ENCODE measurements at places on chromosomes 3 and 15. TPM values are rescaled to one million over a fixed set of nuclear protein-coding genes. Genes with fewer than 3 reads are reported as not detected.
A peak's percentile ranks its signal among the peaks of the same experiment; 100 is the strongest.

GRCh38 chr3:15175605-15176004 is 30.4 kb upstream of the CAPN7 start:
- no peak for DNase-seq

DNA sequence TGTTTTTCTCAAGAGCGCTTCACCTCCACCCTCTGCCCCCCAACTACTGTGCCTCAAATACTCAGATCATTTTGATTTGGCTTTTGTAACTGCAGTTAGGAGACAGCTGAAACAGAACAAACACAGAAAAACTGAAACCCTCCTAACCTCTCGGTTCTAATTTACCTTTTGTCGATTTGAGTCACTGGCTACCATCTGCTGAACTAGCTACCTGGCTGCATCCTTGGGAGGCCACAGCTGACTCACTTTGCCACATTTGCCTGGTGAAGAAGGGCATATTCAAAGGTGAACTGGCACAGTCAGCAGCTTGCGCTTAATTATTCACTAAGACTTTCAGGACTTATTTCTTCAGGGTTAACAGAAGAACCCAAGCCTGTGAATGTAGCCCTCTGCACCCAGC is 117.7 kb downstream of the FOXB1 start:
- no peak for DNase-seq

GRCh38 chr15:80490431-80490990 is 86.3 kb downstream of the ARNT2 start:
- DNase-seq = no peak

DNA sequence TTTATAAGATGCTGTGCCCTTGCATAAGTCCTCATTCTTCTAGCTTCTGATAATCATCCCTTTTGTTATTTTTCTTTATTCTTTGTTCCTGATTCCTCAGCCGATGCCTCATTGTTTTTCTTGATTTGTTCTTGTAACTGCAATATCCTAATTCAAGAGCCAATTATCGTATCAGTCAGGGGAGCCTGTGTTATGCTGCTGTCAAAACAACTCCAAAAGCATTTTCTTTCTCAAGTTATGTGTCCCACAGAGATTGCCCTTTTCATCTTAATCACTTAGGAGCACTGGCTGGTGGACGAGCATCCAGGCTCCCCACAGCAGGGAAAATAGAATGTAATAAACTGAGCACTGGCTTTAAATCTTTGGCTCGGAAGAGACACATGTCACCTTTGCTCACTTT is 207.3 kb downstream of the CHL1 start:
- DNase-seq = no peak

DNA sequence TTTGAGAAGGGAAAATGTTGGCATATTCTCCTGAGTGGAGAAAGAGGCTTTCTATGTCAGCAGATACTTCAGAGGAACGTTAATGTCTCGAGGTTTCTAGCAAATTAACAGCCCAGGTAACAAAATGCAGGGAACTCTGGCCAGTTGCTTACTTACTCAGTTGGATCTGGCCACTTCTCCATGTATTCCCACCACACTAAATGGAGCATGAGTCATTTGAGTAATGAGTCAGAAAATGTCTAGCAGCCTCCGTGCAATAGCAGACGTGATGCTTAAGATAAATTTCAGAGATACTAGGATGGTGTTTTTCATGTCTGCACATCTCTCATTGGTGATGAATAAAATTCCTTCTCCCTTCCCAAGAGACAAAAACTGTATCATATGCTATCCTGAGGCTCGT is 671.5 kb downstream of the FHIT start:
- DNase-seq = no peak

DNA sequence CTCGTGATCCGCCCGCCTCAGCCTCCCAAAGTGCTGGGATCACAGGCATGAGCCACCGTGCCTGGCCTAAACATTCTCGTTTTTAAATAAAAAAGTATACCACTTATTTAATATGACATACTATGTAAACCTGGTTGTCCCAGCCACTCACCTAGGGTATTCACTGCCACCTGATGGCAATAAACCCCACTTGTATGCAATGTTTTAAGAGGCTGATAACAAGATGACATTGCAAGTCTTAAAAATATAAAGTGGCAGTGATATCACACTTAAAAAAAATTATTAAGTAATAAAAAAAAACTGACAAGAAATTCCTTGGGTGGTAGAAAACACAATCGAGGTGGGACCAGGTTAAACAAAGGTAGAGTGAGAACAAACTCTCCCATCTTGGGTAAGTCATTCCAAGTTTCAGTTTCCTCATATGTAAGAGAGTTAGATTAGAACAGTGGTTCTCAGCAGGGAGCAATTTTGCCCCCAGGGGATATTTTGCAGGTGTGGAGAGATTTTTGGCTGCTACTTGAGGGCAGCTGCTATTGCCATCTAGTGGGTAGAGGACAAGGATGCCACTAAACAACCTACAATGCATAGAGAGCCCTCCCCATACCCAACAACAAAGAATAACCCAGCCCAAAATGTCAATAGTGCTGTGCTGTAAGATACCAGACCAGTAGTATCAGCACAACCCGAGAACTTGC is 14.5 kb downstream of the ARF4 start:
- DNase-seq = no peak

DNA sequence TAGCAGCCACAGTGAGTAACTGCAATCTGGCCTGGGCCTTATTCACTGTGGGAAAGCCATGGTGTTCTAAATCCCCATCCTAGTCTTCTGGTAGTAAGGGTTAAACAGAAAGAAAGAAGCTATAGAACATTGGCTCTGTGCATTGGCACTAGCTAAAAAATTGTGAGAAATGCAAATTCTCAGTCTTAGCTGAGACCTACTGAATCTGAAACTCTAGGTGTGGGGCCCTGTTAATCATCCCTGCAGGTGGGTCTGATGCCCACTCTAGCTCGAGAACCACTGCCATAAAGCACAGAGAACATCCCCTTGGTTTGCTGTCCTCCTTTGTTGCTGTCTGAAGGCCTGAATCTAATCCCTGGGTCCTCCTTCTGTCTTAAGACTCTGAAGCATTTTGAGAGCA is 59.3 kb downstream of the MEIS2 start:
- DNase-seq = no peak

DNA sequence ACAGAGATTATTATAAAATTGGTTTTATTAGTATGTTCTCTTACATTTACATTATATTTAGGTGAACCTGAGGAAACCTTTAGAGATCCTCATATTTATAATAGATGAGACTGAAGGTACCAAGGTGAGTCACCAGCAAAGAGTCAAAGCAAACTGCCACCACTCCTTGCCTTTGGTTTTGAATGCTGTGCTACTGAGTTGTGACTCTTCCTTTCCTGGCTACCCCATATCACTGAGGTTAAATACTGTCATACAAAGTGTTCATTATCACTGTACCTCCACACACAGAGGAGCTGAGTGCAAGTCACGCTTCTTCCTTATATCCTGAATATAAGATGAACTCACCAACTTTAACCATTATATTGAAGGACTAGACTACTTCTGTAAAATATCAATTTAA is 168.2 kb downstream of the CBLB start:
- DNase-seq = no peak

GRCh38 chr15:68981941-68982340 is 32.6 kb upstream of the NOX5 start:
- DNase-seq = no peak

DNA sequence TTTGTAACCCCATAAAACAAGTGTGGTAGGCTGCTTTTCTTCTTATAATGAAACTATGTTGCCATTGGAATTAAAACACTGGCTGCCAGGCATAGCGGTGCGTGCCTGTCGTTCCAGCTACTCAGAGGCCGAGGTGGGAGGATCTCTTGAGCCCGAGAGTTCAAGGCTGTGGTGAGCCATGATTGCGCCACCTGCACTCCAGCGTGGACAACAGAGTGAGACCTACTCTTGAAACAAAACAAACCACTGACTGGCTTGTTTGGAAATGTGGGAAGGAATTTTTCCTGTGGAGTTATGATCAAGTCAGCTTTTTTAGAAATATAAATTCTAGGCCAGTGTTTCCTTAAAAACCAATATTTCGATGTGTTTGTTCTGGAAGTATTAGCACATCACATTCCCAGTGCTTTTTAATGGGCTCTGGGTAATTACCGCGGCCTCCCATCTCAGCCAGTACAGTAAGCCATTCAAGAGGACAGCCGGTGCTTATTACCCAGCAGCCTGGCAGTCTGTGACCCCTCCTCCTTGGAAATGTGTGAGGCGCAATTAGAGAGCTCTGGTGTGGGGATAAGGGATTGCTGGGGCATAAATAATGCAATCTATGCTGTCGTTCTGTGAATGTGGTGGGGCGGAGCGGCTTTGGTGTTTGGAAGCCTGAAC is 58.3 kb upstream of the TRAK1 start:
- peak; percentile 70 for DNase-seq

DNA sequence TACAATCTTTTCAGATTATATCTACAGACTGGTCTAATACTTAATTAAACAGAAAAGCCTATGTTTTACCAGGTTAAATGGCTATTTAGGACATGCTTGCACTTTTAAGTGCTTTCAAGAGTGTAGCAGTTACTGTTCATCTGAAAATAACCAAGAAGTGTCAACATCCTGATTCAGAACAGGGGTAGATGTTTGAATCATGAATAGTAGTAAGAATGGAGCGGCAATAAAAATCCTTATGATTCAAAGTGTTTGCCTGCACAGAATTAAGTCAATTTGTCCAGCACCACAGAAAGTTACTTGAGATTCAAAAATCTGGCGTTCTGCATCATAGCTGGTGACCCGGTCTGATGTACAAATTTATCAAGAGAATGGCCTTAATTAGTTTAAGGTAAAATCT is 48.3 kb downstream of the GREM1 start:
- no peak for DNase-seq

- DNase-seq = no peak
These were observed 21.5 kb upstream of the USP3 start for GRCh38 chr15:63482874-63483323.

DNA sequence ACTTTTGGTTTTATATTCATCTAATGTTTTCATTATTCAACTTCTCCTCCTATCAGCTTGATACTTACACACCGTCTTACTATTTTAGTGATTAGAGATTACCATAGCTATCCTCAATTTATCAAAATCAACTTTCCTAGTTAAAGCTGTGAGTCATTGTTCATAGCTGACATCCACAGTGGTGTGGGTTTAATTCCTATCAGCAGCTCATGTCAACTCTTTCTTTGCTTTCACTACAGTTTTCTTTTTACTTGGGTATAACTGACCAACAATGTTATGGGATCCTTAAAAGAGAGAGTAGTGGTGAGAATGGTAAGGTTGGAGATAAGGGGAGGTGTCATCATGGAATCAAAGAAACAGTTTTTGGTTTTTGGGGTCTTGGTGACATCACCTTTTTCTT is 112.7 kb downstream of the NFKBIZ start:
- no peak for DNase-seq

GRCh38 chr3:124763644-124764358 is 33.5 kb downstream of the UMPS start:
- DNase-seq = no peak

GRCh38 chr15:38631119-38632075 is 66.8 kb upstream of the RASGRP1 start:
- DNase-seq = no peak

GRCh38 chr15:31262901-31263671 is 63.5 kb upstream of the KLF13 start:
- DNase-seq = peak; percentile 75

DNA sequence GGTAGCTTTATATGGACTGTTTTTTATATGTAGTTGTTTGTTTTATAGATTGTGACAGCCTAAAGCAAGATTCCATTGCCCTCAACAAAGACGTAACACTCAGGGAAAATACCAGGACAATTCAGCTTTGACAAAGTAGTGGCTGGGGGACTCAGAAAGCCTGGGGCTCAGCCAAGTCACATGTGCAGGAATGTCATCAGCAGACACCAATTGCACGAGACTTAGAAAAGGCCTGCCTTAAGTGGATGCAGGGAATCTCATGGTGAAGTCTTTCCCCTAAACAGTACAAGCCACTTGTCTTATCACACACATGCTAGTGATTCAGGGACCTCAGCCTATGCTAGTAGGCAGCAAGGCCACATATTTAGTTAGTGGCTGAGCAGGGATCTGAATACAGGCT is 381.8 kb upstream of the THBS1 start:
- DNase-seq = peak; percentile 69

Gene C3orf49
- total RNA-seq = not detected

Gene CHL1
- 4.2 TPM for total RNA-seq

Gene KCNAB1
- total RNA-seq = 4.3 TPM

Gene FHIT
- 5.1 TPM for total RNA-seq

Gene PSTPIP1
- total RNA-seq = 2.3 TPM

Gene PLA2G4D
- total RNA-seq = not detected
